ENCODE measurements at places on chromosomes 3 and 15.

DNA sequence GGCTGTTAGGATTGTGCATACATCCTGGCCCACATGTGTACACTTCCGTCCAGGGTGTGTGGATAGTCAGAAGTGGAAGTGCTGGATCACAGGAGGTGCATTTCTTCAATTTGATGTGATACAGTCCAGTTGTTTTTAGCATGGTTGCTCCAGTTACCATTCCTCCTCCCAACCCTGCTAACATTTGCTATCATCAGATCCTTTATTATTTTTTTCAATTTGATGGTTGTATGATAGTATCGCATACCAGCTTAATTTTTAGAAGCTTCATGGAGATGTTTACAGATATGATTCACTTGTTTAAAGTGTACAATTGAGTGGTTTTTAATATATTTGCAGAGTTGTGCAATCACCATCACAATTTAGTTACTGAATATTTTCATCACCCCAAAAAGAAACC, 202.7 kb downstream of the ITPR1 start:
- DNase-seq = no peak

- DNase-seq = no peak
Measured at GRCh38 chr3:7000501-7000900, 139.6 kb downstream of the GRM7 start.

GRCh38 chr3:23493889-23494288, 290.8 kb downstream of the UBE2E2 start:
- DNase-seq = no peak

GRCh38 chr15:53586799-53587198, 172.7 kb downstream of the WDR72 start:
- peak; percentile 6 for DNase-seq

DNA sequence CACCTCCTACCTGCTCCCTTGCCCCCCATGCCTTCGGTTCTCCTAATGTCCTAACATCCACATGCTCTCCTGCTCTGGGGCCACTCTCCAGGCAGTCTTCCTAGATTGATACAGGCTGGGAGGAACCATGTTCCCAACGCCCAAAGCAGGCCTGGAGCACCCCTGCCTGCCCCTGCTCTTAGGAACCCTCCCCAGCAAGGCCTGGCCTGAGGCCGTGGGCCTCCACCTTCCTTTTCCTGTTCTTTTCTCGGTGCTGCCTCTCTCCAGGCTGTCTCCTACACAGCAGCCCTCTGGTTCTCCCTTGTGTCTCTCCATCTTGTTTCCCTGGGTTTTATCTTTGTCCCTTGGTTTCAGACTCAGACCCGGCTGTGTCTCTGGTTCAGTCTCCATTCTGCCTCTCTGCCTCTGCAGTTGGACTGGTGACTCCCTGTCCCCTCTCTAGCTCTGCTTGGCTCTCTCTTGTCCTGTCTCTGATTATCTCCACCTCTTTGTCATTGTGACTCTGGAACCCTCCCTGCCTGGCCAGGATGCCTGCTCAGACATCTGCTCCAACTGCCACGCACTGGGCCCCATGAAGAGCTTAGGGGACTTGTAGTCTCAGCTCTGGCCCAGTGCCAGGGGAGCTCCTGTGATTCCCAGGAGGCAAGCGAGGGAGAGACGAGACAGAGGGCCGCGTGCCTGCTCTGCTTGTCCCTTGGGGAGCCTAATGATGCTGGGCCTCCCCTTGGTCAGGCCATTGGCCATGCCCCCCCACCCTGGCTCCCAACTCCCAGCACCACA, 26.0 kb upstream of the RPL29 start:
- DNase-seq = no peak

- DNase-seq = no peak
Measured at GRCh38 chr3:46361408-46362283, 7.7 kb downstream of the CCR2 start.

GRCh38 chr15:75049392-75049791, 26.0 kb downstream of the PPCDC start:
- no peak for DNase-seq

DNA sequence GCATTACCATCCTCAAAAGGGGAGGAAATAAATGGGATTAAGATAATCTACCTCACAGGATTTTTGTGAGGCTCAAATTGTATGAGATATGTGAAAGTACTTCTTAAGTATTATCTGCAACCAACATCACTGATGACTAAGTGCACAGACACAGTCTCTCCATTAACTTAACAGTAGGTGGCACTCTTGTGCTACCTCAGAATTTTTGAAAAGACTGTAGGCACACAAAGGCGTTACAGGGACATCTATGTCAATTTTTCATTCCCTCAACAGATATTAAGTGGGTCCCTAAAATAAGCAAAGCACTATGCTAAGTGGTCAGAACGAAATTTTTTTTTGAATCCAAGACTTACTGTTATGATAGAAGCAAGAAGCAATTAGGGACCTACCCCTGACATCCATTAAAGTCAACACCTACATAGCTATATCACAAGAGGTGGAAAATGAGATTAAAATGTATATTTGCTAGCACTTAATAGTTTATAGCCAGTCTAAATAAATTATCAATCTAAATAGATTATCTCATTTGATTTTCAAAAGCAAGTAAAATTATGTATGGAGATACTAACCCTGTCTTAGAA, 52.9 kb downstream of the RYK start:
- peak; percentile 33 for DNase-seq

DNA sequence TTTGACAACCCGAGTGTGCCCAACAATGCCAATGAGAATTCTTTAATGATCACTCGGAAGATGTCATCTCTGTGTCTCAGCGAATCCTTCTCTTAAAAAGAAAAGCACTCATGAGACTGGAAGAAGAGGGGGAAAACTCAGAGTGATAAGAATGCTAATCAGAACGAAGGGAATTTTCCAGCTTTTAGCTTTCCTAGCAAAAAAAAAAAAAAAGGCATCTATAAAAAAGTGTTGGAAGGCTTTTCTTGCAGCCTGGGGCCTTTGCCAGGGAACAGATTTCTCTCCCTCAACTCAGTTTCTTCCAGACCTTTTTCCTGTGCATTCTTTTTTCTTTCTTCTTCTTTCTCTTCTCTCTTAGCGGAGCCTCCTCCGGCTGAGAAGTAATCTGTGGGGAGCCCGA, 80.5 kb upstream of the NEO1 start:
- DNase-seq = no peak

- DNase-seq = no peak
Measured at GRCh38 chr3:98710067-98710659, 53.0 kb upstream of the ST3GAL6 start.

DNA sequence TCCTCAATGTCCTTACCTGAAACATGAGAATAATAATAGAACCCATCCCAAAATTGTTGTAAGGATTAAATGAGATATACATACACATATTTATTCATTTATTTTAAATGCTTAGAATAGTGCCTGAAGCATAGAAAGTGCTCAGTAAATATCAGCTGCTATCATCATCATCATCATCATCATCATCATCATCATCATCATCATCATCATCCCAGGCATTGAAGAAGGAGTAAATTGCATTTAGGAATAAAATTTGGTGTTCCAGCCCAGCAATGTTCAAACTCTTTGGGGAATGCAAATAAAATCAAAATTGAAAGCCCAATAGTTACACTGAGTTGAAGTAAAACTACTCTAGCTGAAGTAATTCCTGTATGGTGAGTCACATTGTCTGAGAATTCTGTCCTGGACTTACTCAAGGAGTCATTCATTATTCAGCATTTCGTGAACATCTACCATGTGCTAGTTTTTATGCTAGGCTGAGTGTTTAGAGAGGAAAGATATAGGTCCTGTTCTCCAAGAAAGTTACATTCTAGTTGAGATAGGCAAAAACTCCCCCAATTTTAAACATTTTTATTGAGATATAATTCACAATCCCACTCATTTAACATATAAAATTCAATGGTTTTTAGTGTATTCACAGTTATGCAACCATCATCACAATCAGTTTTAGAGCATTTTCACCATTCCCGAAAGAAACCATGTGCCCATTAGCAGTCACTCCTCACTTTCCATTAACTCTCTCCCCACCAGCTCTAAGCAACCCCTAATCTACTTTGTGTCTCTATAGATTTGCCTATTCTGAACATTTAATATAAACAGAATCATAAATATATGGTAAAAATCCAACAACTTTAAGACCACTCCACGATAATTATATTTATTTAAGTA, 107.2 kb downstream of the FRMD5 start:
- no peak for DNase-seq

GRCh38 chr3:194140520-194141414, 4.8 kb downstream of the HES1 start:
- DNase-seq = peak; percentile 45

GRCh38 chr15:72824112-72824511, 40.6 kb upstream of the ADPGK start:
- DNase-seq = no peak

DNA sequence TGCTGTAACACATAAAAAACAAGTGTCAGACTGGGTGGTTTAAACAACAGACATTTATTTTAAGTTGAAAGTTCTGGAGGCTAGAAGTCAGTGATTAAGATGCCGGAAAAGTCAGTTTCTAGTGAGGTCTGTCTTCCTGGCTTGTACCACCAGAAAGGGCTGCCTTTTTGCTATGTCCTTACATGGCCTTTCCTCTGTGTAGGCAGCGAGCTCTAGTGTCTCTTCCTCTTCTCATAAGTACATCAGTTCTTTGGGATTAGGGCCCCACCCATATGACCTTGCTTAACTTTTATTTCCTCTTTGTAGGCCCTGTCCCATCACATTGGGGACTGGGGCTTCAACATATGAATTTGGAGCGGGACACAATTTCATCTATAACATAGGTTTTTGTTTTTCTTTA, 128.0 kb downstream of the BBX start:
- DNase-seq = no peak

- no peak for DNase-seq
Measured at GRCh38 chr3:101010296-101010695, 17.1 kb upstream of the ABI3BP start.

- no peak for DNase-seq
Measured at GRCh38 chr3:152961323-152961722, 126.4 kb downstream of the P2RY1 start.

GRCh38 chr15:91652610-91653207, 200.8 kb upstream of the SLCO3A1 start:
- no peak for DNase-seq

DNA sequence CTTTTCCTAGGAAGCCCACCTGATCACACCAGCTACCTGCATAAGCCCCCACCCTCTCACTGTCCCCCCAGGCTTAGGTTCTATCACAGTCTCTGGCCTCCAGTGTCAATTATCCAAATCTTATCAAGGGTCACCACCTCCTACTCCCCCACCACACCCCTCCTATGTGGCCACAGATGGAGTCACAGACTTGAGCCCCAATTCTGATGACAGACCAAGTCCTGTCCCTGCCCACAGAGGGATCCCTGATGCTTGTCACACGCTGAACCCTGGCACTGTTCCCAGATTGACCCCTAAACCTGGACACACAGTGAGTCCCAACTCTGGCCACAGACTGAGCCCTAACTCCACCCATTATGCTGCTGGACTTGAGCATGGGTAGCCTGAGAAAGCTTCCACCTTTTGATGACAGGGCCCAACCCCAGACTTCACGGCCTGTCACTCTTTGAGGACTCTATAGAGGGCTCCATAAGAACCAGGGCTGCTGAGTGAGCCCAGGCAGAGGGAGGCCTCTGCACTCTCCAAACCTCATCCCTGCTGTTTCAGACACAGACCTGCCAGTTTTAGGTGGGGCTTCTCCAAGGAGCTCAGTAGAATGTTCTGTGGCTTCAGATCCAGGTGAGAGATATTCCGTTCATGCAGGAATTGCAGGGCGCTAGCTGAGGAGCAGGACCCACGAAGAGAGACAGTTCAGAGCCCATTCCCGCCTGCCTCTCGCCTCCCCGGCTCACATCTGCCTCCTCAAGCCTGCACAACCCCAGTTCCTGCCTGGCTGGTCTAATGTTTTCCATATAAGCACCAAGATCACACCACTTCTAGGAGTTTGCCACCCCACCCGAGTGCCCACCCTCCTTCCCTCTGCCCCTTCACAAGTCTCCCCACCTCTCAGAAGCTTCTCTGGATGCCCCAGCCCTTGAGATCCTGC, 1.8 kb downstream of the ULK3 start:
- no peak for DNase-seq

- no peak for DNase-seq
Measured at GRCh38 chr15:42692997-42693396, 43.9 kb downstream of the CDAN1 start.

DNA sequence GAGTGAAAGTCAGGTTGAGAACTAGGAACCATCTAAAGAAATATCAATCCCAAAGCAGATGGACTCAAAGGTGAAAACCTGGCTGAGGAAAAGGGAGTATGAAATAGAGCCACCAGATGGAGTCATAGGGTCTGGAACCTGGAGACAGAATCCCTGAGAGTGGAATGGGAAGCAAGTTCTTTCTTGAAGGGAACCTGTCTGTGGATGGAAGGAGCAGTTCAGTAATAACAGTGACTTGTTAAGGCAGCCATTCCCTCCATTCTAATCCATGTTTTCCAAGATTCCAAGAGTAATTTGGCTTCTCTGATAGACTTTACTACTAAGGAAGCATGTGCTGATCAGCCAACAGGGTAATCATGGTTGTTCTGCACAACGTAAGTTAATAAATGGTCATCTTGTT, 22.5 kb upstream of the AQP9 start:
- DNase-seq = no peak

DNA sequence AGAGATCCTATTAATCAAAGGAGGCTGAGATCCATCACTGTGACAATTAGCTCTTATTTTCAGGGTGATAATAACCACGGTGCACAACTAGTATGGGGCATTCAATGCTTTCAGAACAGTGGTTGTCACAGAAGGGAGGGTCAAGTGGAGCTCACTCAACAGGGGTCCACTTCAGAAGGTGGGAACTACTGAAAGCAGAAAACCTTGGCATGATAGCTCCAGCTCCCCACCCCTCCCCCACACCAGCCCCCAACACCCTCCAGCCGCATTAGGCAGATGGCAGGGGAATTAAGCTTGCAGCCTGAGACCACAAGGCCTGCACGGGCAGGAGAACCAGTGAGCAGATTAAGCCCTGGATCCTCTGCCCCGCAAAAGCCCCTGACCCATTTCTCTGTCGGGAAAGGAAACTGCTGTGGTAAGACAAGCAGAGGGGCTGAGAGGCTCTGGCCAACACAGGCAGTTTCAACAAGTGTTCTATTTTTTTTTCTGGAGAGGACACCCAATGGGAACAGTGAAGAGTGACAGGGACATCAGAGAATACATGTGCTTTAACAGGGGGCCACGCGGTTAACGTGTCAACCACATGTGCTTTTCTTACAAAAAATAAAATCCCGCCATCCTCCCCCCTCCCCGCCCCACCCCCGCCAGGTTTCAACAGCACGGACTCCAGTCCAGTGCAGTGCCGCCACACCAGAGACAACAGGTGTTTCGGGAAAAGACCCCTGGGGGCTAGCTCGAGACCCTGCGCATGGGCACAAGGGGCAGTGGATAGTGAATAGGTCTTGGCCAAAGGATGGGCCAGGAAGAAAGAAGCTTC, 997 bp downstream of the FYCO1 start:
- DNase-seq = peak; percentile 58
